ENCODE measurements at places on chromosomes 11 and 22.
A peak's percentile ranks its signal among the peaks of the same experiment; 100 is the strongest.

DNA sequence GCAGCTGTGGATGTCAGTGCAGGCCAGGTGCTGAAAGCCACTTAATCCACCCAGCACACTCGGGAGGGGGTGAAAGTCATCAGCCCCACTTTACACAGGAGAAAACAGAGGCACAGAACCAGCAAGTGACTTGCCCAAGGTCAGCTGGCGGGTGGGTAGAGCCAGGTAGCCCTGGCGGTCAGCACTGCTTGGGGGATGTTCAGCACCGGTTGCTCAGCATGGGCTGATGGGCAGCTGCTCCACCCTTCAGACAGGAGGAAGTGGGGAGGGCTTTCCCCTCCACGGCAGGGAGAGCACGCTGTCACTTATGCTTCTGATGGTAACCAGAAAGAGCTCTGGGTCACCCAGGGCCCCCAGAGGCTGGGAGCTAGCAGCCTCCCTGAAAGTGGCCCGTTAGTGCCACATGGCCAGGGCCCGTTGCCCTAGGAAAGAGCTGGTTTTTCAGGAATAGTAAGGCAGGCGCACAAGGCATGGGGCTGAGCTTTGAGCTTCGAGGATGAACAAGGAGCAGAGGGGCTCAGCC lies 417.9 kb downstream of the CTTN start:
- no peak for DNase-seq

DNA sequence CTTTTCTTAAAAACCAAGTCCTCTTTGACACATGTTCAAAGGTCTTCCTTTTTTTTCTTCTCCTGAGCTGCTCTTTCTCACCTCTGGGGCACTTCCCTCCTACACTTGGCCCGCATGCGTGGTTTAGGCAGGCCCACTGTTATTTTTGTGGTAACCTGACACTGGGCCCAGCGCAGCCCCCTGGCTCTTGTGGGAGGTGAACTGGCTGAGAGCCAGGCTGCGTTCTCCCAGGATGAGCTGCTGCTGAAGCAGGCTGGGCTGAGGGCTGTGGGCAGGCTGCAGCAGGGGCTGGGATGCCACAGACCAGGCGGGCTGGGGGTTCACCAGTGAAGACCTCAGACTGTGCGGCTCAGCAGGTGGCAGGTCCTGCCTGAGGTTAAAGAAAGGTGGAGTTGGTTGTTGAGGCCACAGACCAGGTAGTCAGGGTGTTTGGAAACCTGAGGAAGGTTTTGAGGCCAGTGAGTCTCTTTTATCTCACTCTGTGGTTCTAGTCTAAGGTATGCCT lies 72.4 kb downstream of the TEAD1 start:
- peak; percentile 7 for DNase-seq

DNA sequence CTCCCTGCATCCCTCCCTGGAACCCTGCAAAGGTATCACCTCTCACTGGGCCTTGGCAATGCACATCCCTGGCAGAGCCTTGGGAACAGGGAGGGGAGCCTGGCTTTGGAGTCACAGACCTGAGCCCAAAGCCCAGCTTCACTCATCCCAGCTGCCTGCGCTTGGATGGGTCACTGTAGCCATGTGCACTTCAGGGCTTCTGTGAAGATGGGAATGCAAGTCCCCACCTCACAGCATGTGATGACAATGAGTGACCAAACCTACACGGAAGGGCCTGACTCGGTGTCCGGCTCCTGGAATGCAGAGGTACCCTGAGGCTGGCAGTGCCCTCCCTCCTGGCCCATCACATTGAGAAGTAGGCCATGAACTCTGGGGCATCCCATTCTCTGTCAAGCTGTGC lies 22.8 kb upstream of the BAIAP2L2 start:
- no peak for DNase-seq

- DNase-seq = no peak
These were observed 40.1 kb downstream of the REXO2 start for GRCh38 chr11:114479331-114479730.

DNA sequence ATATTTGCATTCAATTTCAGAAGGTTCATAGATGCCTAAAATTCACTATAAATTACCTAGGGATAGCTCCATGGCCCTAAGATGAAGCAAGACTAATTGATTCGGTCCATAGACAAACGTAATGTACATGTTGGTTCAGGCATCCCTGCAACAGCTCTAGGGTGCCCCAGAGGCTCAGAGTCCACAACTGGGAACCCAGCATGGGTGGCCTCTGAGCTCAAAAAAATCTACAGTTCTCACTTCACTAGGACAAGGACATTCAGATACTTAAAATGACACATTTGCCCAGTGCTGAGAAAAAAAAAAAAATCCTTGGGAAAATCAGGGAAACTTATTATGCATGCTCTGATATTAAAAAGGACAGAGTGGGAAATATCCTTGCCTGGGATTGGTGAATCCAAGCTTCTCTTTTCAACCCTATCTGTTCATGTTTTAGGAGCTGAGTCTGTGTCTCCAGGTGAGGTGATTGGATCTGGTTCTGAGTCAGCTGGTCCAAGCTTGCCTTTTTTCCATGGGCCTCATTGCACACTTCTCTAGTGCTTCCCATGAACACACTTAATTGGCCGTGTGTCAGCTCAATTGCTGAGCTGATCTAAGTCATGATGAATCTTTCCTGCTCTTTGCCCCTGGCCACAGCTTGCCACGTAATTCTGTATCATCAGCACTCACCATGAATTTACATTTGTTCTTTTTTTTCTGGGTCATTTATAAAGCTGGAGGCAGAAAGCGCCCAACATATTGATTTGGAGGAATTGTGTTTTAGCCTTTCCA lies 116.3 kb upstream of the RCN1 start:
- no peak for DNase-seq

DNA sequence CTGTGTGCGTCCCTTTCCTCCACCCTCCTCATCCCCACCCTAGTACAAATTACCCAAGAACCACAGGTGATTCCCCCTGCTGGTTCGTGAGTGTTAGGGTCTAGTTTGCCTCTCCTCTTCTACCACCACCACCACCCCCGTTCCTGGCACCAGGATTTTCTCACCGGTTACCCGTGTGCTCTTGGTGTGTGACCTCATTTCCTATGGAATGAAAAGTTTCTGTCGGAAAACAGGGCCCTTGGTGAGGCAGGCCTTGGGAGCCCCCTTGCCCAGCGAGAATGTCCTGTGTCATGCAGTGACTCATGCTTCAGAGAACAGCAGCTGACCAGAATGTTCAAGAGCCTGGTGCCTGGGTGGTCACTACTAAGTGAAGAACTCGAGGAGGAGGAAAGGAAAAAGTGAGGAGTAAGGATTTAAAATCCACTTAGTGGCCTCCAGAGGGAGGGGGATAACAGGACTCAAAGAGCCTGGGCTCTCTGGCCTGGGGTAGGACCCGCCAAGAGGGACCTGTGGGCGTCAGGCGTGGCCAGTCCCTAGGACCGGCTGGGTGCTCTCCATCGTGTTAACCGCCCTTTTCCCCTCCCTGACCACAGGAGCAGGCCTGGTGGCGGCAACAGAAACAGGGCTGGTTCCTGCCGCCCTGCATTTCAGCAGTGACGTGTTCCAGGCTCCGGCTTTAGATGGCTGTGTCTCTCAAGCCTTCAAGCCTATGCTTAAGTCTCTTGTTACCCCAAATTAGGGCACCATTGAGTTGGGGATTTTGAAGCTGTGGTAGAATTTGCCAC lies 30.2 kb downstream of the C22orf31 start:
- DNase-seq = no peak
